HS-27A (cell line): ENCODE measurements at places on chromosomes 11 and 22.

- no peak for DNase-seq
Observed at GRCh38 chr11:60119710-60120109, 31.2 kb downstream of the MS4A2 start.

GRCh38 chr11:14645015-14645912 is 1.7 kb downstream of the PDE3B start:
- DNase-seq: no peak

- DNase-seq: no peak
Observed at GRCh38 chr11:21806508-21806907, 386.4 kb upstream of the ANO5 start.

DNA sequence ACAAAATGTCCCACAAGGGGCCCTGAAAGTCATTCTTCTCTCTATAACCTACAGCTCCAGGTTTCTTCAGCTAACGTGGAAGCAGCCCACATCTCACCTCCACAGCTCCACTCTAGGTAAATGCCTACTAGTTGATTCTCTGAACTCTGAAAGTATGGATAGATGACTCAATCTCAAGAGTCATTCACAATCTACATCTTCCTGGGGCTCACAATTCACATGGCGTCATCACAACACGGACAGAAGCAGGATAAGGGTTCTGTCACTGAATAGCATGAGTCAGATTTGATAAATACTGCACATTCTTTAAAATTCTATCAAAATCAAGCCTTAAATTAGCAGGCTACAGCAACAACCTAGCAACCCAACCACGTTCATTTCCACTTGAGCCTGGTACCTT is 96.3 kb downstream of the PLEKHA7 start:
- DNase-seq: no peak

- no peak for DNase-seq
Observed at GRCh38 chr22:20578707-20579106, 71.3 kb downstream of the MED15 start.
